ENCODE measurements at places on chromosomes 13 and 19. TPM values are rescaled to one million over a fixed set of nuclear protein-coding genes. Genes with fewer than 3 reads are reported as not detected.

- DNase-seq, result no peak
These were observed 31.8 kb downstream of the GJA3 start for GRCh38 chr13:20129076-20129475.

The PPAN gene
- total RNA-seq, result 23.8 TPM

The S1PR5 gene
- total RNA-seq, result 2.9 TPM

DNA sequence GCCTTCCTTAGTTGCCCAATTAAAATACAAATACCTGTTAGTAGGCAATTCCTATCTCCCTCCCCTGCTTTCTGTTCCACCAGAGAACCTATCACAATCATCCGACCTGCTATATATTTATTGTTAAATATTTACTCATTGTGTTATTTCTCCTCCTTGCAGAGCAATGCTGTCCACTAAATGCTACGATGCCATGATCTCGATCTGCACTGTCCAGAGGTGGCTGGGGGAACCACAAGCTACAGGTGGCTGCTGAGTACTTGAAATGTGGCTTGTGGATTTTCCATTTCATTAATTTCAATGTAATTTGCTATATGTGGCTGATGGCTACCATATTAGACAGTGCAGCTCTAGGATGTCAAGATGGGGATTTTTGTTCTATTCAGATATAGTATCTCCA is 5.1 kb downstream of the KLK6 start:
- DNase-seq, result no peak

DNA sequence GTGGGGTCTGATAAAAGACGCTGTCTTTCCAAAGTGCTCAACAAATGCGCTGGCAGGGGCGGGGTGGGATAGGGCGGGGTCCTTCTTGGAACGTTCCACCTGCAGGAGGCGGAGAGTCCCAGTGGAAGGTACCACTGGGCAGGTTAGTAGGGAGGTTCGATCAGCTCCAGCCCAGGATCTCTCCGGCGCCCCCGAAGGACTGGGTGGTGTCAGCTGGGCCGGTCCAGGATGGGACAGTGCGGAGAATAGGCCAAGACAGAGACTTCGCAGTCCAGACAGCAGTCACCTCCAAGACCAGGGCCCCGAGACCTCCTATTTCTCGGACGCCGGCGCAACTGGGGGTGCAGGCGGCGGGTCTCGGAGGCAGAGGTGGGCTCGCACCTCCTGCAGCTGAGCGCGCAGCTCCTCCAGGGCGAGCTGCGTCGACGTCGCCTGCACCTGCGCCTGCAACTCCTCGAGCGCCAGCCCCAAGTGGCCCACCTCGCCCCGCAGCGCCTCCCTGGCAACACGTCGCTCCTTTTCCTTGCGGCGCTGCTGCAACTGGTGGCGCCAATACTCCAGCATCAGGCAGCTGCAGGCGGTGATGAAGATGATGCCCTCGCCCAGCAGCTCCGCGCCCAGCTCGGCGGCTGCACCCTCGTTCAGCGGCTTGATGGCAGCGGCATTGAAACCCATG is 21.6 kb downstream of the VASP start:
- DNase-seq, result no peak

The KPNA3 gene
- 26.1 TPM for total RNA-seq

DNA sequence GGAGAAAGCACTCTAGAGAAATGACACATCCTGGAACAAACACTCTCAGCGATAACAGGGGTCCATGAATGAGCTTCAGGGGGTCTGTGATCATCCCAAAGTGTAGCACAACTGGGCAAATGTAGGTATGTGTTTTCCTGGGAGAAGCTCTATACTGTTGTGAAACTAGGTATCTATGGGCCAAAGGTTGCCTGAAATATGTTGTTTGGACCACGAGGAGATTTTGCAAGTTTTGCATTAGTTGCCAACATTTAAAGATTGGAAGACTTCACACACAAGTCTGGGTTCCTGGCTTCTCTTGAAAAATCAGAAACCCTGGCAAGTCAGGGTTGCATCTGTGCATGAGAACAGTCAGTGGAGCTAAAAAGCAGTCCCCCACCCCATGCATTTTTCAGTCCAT is 26.7 kb upstream of the POU2F2 start:
- DNase-seq, result peak; percentile 25

The EDDM13 gene
- total RNA-seq, result not detected

GRCh38 chr13:20217168-20217567 is 15.0 kb downstream of the GJB6 start:
- DNase-seq, result no peak

DNA sequence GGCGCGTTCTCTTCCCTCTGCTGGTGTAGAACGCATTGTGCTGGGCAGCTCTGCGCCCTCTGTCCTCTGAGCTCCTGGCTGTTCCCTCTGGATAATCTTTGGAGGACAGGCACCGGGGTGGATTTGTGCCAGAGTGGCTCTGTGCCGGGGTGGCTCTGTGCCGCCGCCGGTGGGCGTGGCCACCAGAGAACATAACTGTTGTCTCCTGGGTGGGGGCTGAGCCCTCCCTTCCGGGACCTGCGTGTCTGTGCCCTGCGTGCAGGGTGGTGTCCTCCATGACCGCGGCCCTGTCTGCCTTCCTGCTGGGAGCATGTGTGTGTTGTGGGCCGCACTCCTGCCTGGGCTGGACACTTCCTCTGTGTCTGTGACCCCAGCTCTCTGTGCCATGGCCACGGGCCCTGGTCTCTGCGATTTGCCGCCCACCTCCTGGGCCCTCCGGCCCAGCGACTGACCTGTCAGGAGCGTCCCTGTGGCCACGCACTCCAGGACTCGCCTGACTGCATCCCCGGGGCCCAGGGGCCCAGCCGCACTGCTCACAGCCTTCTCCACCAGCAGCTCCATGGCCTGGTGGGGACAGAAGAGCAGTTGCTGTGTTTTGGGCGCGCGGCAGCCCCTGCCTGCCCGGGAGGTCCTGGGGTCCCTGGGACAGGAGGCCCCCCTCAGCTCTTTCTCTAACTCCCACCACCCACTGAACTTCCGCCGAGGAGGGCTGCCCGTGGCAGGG is 22.4 kb upstream of the MATK start:
- DNase-seq, result no peak

DNA sequence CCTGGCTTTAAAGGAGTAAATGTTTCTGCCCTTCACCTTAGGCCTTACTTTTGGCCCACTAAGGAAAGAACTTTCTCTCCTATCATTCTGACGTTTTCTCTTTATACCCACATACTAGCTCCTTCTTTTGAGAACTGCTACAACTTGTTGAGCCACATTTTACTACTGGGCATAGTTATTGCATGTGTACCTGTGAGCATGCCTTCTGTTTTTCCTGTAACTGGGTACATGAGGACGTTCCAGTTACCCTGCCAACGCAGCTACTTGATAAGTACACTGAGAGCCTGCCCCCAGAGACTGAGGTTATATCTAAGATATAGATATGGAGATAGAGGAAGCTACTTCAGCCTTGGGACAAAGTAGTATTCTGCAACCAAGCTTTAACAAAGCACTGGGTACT is 3.5 kb downstream of the CCDC169 start:
- no peak for DNase-seq

GRCh38 chr13:75757336-75757735 is 121.2 kb downstream of the LMO7 start:
- DNase-seq, result no peak

DNA sequence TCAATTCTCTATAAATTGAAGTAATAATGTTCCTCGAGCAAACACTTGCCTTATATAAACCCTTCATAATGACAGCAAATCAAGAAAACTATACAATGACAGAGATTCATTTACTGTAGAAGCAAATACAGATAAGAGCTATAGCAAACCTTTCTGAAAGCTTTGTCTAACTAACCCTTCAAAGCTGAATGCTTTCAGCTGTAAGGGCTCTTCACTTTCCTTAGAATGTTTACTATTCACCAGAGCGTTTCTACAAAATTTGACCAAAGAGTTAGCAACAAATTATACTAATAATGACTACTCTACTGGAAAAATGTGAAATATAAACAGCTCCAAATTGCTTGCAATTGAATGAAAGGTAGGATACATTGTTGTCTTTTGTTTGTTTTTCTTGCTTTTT is 218.1 kb downstream of the SLITRK5 start:
- no peak for DNase-seq
